Activated CD4-positive, alpha-beta memory T cell treated with anti-CD3 and anti-CD28 coated beads for 36 hours (primary cell): ENCODE measurements at places on chromosomes 11 and 22. TPM values are rescaled to one million over a fixed set of nuclear protein-coding genes. Genes with fewer than 3 reads are reported as not detected.

The CCDC73 gene
- not detected for total RNA-seq

The OR5B12 gene
- total RNA-seq = not detected

DNA sequence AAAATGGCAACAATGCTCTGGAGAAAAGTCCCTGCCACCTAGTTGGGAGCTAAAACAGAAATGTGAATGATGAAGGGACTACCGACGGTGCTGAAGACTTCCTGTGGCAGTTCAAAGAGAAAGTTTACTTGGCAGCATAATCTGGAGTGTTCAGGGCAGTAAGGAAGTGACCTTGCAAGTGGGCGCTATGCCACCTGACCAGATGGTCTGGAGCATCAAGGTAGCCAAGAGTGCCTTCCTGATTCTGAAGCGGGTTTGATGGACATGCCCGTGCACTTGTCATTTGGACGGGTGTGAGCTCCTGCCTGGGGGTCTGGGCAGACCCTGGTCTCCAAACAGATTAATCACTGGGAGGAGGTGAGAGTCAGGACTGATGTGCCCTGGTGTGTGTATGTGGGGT is 1.8 kb upstream of the SNX19 start:
- H3K27ac ChIP-seq = no peak overlapping the region
- H3K36me3 ChIP-seq = peaks cover 18% of the 10 kb centered on the region
- peaks cover 9% of the 10 kb centered on the region for H3K27me3 ChIP-seq

The C22orf23 gene
- total RNA-seq = 0.14 TPM

DNA sequence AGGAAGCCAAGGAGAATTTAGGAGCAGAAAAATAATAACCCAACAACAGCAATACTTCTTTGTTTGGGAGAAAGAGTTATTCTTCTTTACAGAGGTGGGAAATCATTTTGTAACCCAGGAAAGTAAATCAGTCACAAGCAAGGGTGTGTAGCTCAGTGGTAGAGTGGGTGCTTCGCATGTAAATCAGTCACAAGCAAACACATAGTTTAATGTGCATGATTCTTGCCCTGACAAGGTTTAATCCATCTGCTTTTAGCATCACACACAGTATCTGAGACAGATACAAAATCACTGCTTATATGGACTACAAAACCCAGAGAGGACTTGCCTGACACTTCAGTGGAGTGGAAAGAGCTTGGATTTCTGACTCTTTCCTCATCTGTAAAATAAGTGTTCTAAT is 82.0 kb downstream of the RELT start:
- H3K4me3 ChIP-seq = no peak overlapping the region
- peaks cover under 1% of the 10 kb centered on the region for H3K36me3 ChIP-seq
- H3K27ac ChIP-seq = no peak overlapping the region
- H3K27me3 ChIP-seq = no peaks in the 10 kb centered on the region
- DNase-seq = no peak

- no peak overlapping the region for H3K4me3 ChIP-seq
- peaks cover 26% of the 10 kb centered on the region for H3K36me3 ChIP-seq
- H3K4me1 ChIP-seq = peaks cover 7% of the 10 kb centered on the region
- H3K27me3 ChIP-seq = no peaks in the 10 kb centered on the region
Measured at GRCh38 chr11:57498540-57498939, 17.0 kb downstream of the SLC43A1 start.

- H3K4me3 ChIP-seq = no peak overlapping the region
- H3K4me1 ChIP-seq = peaks cover 11% of the 10 kb centered on the region
- H3K27ac ChIP-seq = no peak overlapping the region
- H3K36me3 ChIP-seq = no peaks in the 10 kb centered on the region
- no peak for DNase-seq
Measured at GRCh38 chr11:33178443-33179180, 17.3 kb upstream of the CSTF3 start.

DNA sequence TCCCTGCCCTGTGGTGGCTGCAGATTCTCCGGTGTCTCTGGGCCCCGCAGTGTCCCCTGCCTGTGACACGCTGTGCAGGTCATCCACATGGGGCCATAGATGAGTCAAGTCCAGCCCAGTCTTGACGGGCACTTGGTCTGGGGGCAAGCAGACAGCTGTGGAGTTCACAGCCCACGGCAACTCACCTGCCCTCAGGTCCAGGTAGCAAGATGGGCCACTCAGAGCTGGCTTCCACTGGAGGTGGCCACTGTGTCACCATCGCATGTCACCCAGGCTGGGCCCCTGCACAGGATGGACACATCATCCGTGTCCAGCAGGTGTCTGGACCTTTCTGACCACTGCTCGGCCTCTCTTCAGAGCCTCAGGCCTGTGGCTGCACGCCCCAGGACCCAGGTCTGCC is 109.9 kb downstream of the CACNA1I start:
- no peak for DNase-seq
- no peak overlapping the region for H3K4me3 ChIP-seq
- H3K27me3 ChIP-seq = no peaks in the 10 kb centered on the region
- H3K27ac ChIP-seq = no peak overlapping the region
- no peaks in the 10 kb centered on the region for H3K36me3 ChIP-seq
- H3K4me1 ChIP-seq = no peaks in the 10 kb centered on the region

DNA sequence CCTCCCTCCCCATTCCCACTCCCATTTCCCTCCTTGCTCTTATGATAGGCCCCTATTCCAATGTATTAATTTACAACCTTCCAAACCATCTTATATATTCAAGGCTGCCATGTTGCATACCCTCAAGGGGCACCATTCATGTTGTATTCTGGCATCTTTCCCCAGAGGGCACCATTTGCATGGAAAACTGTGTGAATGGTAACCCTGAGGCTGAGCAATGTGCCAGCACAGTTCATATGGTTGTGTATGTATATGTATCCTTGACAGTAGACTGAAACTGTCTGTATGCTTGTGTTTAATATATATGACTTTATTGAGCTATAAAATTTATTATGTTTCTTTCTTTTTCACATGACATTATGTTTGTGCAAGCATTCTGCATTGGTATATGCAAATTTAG is 7.3 kb downstream of the RASSF10 start:
- DNase-seq = no peak
- H3K36me3 ChIP-seq = no peaks in the 10 kb centered on the region
- no peaks in the 10 kb centered on the region for H3K4me1 ChIP-seq

- H3K4me1 ChIP-seq = no peaks in the 10 kb centered on the region
- DNase-seq = no peak
- H3K4me3 ChIP-seq = no peak overlapping the region
- no peaks in the 10 kb centered on the region for H3K36me3 ChIP-seq
Measured at GRCh38 chr11:83827940-83828554, 541.9 kb upstream of the CCDC90B start.

DNA sequence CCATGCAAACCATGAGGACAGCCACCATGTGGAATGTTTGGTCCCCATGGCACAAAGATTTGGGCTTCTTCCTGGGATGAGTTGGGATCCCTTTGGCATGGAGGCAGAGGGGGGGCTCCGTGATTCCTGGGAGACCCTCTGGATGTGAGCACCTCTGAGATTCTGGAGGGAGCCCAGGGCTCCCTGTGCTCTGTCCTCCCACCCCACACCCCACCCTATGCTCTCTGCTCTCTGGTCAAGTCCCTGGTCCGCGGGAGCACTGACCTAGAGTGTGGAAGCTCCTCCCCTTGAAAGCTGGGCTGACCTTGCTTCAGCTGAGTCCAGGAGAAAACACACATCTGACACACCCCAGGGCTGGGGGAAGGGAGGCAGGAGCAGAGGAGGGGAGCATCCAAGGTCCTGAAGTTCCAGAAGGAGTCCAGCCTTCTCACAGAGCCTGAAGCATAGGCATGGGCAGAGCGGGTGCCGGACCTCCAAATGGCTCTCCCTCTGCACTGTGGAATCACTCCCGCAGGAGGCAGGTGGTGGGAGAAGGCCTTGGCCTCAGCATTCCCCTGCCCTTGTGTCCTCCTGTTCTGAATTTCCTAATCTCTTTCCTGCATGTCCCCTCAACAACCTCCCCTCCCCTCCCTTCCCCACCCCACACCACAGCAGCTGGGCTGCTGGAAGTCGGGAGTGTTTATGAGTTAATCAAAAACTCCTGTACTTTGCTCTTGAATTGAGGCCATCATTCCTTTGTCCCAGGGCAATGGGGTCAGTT is 25.7 kb upstream of the OAF start:
- no peak for DNase-seq
- peaks cover 10% of the 10 kb centered on the region for H3K4me1 ChIP-seq
- H3K27ac ChIP-seq = no peak overlapping the region
- H3K4me3 ChIP-seq = no peak overlapping the region
- H3K36me3 ChIP-seq = no peaks in the 10 kb centered on the region

GRCh38 chr11:2471804-2472096 is 26.9 kb downstream of the KCNQ1 start:
- H3K27ac ChIP-seq = no peak overlapping the region
- DNase-seq = no peak
- H3K4me1 ChIP-seq = peaks cover 21% of the 10 kb centered on the region
- no peak overlapping the region for H3K4me3 ChIP-seq
- no peaks in the 10 kb centered on the region for H3K27me3 ChIP-seq
- H3K36me3 ChIP-seq = no peaks in the 10 kb centered on the region

DNA sequence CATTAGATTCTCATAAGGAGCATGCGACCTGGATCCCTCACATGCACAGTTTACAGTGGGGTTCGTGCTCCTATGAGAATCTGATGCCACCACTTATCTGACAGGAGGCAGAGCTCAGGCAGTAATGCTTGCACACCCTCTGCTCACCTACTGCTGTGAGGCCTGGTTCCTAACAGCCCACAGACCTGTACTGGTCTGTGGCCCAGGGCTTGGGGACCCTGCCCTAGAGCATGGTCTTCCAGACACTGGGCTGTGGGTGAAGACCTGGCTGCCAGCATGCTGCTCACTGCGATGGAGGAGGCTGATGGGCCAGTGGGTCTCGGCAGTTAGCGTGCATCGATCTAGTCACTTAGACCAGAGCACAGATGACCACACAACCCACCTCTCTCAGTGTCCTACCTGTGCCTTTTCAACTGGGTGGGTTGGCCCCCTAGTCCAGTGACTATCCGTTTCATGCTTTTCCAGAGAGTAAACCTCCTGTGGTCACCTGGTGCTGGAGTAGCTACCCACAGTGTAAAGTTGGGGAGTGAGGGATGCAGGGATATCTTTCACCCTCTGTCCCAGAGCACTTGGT is 21.1 kb downstream of the MED15 start:
- no peak overlapping the region for H3K27ac ChIP-seq
- DNase-seq = no peak
- H3K36me3 ChIP-seq = peaks cover 23% of the 10 kb centered on the region
- H3K27me3 ChIP-seq = no peaks in the 10 kb centered on the region

GRCh38 chr22:42680648-42681047 is 31.5 kb upstream of the CYB5R3 start:
- no peak for DNase-seq
- peaks cover 2% of the 10 kb centered on the region for H3K36me3 ChIP-seq
- no peaks in the 10 kb centered on the region for H3K4me1 ChIP-seq
- no peak overlapping the region for H3K4me3 ChIP-seq
- H3K27me3 ChIP-seq = no peaks in the 10 kb centered on the region

DNA sequence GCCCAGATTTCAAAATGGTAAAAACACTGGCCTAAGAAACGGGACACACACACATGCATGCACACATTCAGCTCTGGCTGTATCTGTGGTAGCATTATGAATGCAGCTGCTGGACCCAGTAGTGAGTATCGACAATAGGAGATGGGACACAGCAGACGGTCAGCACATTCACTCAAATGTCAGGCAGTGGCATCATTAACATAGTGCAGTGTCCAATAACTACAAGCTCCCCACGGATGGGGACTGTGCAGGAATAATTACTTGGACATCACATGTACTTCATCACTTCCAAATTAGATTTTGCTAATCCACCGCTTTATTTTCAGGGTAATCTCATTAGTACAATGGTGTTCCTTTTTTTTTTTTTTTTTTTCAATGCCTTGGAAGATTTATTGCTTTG is 109.5 kb downstream of the FANCF start:
- no peak for DNase-seq
- H3K4me1 ChIP-seq = no peaks in the 10 kb centered on the region
- no peak overlapping the region for H3K27ac ChIP-seq
- no peak overlapping the region for H3K4me3 ChIP-seq
- no peaks in the 10 kb centered on the region for H3K36me3 ChIP-seq

The ADAMTS15 gene
- not detected for total RNA-seq

- H3K4me3 ChIP-seq = no peak overlapping the region
- H3K27ac ChIP-seq = no peak overlapping the region
- H3K36me3 ChIP-seq = no peaks in the 10 kb centered on the region
- peaks cover 2% of the 10 kb centered on the region for H3K27me3 ChIP-seq
- no peaks in the 10 kb centered on the region for H3K4me1 ChIP-seq
Measured at GRCh38 chr11:102225689-102226568, 91.4 kb upstream of the BIRC3 start.

GRCh38 chr22:27994481-27995331 is 75.7 kb upstream of the PITPNB start:
- DNase-seq = no peak
- H3K4me1 ChIP-seq = no peaks in the 10 kb centered on the region
- H3K4me3 ChIP-seq = no peak overlapping the region
- H3K27me3 ChIP-seq = no peaks in the 10 kb centered on the region
- no peak overlapping the region for H3K27ac ChIP-seq

DNA sequence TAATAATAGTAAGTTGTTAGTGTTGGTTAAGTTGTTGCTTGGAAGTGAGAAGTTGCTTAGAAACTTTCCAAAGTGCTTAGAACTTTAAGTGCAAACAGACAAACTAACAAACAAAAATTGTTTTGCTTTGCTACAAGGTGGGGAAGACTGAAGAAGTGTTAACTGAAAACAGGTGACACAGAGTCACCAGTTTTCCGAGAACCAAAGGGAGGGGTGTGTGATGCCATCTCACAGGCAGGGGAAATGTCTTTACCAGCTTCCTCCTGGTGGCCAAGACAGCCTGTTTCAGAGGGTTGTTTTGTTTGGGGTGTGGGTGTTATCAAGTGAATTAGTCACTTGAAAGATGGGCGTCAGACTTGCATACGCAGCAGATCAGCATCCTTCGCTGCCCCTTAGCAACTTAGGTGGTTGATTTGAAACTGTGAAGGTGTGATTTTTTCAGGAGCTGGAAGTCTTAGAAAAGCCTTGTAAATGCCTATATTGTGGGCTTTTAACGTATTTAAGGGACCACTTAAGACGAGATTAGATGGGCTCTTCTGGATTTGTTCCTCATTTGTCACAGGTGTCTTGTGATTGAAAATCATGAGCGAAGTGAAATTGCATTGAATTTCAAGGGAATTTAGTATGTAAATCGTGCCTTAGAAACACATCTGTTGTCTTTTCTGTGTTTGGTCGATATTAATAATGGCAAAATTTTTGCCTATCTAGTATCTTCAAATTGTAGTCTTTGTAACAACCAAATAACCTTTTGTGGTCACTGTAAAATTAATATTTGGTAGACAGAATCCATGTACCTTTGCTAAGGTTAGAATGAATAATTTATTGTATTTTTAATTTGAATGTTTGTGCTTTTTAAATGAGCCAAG is 2.7 kb downstream of the NEAT1 start:
- peaks cover 56% of the 10 kb centered on the region for H3K4me1 ChIP-seq
- peaks cover 74% of the 10 kb centered on the region for H3K36me3 ChIP-seq
- H3K4me3 ChIP-seq = peak overlapping the region; percentile 97

DNA sequence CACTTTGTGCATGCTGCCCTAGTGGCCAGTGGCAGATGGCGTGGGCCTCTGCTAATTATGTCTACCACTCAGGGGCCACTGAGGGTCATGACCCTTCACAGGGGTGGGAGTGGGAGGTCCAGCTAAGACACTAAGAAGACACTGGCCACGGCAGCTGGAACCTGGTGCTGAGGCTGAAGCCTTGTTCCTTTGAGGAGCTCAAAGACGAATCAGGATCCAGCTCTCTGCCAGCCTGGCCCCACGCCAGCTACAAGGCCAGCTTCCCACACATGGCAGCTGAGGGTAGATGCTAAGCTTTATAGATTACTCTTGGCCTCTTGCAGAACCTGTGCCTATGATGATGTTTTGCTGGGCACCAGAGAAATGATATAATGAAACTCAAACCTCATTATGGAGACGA is 226.3 kb downstream of the DSCAML1 start:
- H3K36me3 ChIP-seq = no peaks in the 10 kb centered on the region
- H3K27me3 ChIP-seq = peaks cover 1% of the 10 kb centered on the region
- H3K4me1 ChIP-seq = no peaks in the 10 kb centered on the region
- no peak for DNase-seq
- no peak overlapping the region for H3K4me3 ChIP-seq

The USP2 gene
- 2.2 TPM for total RNA-seq
